ENCODE measurements at places on chromosomes 3 and 15.
A peak's percentile ranks its signal among the peaks of the same experiment; 100 is the strongest.

- no peak for DNase-seq
Observed at GRCh38 chr3:43856761-43857160, 166.0 kb downstream of the ABHD5 start.

GRCh38 chr3:176855901-176856486, 341.3 kb downstream of the TBL1XR1 start:
- DNase-seq: no peak

- DNase-seq: no peak
Observed at GRCh38 chr3:58719684-58720083, 53.1 kb upstream of the FAM3D start.

GRCh38 chr3:120182613-120183511, 88.6 kb upstream of the GSK3B start:
- no peak for DNase-seq

DNA sequence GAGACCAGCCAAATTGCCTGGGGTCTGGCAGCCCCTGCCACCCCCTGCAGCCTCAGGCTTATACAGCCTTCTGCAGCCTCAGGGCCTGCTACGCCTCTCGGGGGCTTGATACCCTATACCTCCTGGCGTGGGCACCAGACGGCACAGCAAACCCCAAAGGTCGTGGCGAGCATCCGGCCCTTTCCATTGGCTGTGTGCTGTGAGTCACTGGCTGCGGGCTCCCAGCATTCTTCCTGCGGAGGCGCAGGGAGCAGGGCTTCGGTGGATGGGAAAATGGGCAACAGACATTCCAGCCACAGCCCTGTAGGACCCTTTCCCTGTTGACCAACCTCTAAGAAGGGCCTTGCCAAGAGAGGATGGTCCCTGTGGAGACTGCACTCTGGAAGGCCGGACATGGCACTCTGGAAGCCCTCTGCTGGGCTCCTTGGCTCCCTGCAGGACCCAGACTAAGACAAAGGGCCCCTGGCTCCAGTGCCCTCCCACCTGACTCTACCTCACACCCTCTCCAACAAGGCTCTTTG, 59.6 kb downstream of the ITGA11 start:
- no peak for DNase-seq

DNA sequence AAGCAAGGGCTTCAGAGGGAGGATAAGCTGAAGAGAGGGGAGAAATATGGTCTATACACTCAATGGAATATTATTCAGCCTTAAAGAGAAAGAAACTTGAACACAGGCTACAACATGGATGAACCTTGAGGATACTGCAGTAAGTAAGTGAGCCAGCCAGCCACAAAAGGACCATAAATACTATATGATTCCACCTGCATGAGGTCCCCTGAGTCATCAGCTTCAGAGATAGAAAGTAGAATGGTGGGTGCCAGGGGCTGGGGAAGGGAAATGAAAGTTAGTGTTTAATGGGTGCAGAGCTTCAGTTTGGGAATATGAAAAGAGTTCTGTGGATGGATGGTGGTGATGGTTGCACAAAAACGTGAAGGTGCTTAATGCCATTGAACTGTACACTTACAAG, 68.4 kb upstream of the SEC13 start:
- DNase-seq: no peak

- no peak for DNase-seq
Observed at GRCh38 chr15:77688266-77688665, 55.6 kb upstream of the LINGO1 start.

DNA sequence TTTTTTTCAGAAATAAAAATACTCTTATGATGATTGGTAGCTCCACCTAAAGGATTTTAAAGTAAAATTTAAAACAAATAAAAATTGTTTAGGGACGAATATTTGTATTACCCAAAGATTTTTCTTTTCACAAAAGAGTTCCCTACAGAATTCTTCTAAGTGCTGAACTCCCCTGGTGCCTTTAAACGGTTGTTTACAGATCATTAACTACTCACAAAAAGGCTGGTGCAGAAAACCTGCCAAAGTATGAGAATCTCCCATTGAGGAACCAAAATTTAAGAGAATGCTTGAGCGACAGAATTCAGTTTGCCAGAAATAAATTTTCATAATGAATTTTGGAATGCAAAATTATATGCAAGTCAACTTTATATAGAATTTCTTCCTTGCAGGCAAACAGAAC, 497.8 kb upstream of the NR2F2 start:
- DNase-seq: no peak

GRCh38 chr3:132087356-132087755, 52.5 kb upstream of the CPNE4 start:
- no peak for DNase-seq

DNA sequence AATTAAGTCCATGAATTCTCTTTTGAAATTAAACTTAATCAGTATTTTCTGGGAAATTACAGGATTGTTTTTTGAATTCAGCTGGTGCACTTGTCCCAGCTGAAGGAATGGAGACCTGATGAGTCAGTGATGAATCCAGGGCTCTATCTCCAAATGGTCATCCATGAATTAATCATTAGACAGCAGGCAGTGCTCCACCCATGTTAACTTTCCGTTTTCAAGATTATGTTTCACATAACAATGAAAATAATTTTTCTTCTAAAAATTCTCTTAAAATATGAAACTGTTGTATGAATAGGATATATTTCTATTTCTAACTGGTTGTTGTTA, 13.9 kb upstream of the PAQR9 start:
- no peak for DNase-seq

- DNase-seq: no peak
Observed at GRCh38 chr3:33134026-33134625, 20.3 kb downstream of the CRTAP start.

- DNase-seq: no peak
Observed at GRCh38 chr3:60582288-60582687, 669.0 kb downstream of the FHIT start.

GRCh38 chr3:48238531-48239085, 2.3 kb upstream of the ZNF589 start:
- DNase-seq: no peak

DNA sequence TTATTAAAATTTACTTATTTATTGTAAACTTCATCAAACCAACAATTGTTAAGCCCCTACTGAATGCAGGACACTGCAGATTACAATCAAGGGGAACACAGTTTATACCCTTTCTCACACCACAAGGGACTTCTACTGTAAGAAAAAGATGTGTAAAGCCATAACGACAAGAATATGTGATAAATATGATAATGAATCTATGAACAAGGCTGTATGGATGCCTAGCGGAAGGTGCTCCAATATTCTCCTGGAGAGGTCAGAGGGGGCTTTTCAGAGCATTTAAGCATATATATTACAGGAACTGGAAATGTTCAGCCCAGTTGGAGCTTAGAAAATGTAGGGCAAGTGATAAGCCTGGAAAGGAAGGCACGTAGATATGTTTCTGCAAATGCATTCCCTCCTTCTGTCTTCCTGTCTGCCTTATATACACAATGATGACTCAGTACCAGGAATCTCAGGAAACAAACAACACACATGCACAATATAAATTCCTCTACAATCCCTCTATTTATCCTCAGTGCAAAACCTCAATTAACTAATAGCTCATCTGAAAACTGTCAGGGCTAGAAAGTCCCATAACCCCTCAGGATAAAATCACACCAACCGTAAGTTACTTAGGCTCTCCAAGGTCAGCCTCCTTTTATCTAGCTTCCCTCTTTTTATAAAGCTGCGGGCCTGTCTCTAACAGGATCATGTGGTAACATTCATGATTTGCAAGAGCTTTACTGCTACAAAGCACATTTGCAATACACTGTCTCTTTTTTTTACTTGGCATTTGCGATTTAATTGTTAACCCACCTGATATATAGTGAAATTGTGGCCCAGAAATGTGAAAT, 393.1 kb downstream of the LPP start:
- DNase-seq: no peak

GRCh38 chr15:91126080-91126479, 26.0 kb downstream of the SV2B start:
- no peak for DNase-seq

- DNase-seq: peak; percentile 77
Observed at GRCh38 chr15:30991255-30992235, at the start of gene MTMR10. TSS of gene MTMR10 (minus strand) at chr15:30991628. CDS start at chr15:30991506, 122 bp downstream.

- DNase-seq: no peak
Observed at GRCh38 chr15:88930579-88930978, 17.4 kb upstream of the MFGE8 start.

GRCh38 chr3:12486001-12486400, 1.7 kb downstream of the TSEN2 start:
- DNase-seq: no peak

- DNase-seq: no peak
Observed at GRCh38 chr3:71244826-71245488, 338.6 kb downstream of the FOXP1 start.

DNA sequence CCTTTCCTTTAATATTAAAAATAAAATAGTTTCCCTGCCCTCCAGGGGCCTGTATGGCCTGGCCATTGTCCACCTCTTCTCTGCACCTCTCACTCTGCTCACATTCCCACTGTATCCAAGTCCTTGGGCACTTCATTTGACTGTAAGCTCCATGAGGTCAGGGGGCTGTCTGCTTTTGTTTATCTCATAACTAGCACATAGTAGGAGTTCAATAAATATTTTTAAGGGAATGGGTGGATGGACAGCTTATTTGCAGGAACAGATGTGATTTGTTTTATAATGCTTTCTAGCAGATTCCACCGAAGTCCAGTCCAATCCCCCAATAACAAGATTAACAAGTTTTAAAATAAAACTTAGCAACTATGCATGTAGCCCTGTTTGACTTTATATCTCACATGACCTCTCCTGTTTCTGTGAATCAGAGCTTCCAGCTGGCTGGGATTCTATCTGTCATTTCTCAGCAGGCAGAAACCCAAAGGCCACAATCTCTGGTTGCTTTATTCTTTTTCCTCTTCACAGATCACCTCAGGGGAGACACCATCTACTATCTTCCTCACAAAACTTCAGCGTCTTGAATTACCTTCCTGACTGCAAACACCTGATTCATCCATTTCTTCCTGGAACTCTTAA, 123.0 kb upstream of the NR2F2 start:
- no peak for DNase-seq

GRCh38 chr15:28097656-28098359, 1.3 kb downstream of the OCA2 start:
- no peak for DNase-seq

DNA sequence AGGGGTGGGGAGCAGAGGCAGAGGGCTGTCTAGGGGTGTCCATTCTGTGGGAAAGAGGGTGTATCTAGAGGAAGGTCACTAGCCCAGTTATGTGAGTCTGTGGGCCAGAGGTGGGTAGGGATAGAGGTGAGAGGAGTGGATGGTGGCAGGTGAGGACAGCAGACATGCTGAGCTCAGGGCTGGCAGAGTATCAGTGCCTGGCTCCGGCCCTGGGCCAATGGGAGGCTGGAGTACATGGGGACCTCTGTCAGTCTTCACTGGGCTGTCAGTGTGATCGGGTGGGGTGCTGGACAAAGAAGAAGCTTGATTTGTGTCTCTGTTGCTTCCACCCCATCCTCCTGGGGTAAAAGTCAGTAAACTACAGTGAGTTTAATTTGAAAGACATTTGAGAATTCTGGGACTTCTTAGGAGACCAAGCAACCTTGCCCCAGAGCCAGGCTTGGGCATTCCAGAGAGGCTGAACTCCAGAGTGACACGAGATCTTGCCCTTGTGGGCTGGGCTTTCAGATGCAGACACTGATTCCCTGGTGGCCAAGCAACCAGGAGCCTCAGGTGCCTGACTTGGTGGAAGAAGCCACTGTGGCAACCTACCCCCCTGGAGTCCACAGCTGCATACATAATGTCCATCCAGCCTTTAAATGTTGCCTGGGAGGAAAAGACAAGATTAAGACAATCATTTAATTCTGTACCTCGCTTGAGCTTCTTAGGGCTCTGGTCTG, 60.7 kb downstream of the EXOG start:
- no peak for DNase-seq

- no peak for DNase-seq
Observed at GRCh38 chr3:106542101-106542769, 673.4 kb upstream of the CBLB start.

GRCh38 chr3:197010556-197011351, 18.9 kb downstream of the MELTF start:
- no peak for DNase-seq

GRCh38 chr3:195182470-195182795, 88.5 kb downstream of the XXYLT1 start:
- no peak for DNase-seq

DNA sequence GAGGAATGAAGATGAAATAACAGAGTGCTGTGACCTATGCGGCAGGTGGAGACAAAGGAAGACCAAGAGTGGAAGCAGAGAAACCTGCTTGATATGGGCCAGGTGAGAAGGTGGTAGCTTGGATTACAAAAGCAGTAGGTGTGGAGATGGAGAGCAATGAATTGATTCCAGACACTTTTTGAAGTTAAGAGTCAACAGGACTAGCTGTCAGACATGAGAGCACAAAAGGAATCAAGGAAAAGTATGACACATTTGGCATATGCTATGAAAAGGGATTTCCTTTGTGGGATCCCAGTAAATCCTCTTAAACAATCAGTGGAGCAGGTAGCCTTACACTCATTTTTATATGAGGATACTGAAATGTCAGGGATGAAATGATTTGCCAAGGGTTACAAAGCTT, 160.5 kb downstream of the GREM1 start:
- no peak for DNase-seq

GRCh38 chr3:13577181-13578121, 28.5 kb downstream of the FBLN2 start:
- no peak for DNase-seq

DNA sequence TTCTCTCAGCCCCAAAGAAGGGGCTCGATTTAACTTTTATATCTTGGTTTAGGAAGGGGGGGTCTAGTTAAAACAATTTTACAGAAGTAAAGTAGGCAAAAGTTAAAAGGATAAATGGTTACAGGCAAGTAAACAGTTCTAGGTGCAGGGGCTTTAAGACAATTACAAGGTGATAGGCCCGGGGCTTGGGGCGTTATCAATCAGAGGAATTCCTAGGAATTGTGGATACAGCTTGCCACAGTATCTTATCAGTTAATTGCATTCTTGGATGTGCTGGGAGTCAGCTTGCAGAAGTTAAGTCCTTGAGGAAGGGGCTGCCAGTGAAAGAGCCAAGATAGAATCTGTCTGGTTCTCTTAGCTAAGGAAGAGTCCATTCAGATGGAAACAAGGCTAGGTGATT, 52.7 kb downstream of the NSMCE3 start:
- no peak for DNase-seq

- DNase-seq: no peak
Observed at GRCh38 chr15:28096670-28097431, 2.3 kb downstream of the OCA2 start.

DNA sequence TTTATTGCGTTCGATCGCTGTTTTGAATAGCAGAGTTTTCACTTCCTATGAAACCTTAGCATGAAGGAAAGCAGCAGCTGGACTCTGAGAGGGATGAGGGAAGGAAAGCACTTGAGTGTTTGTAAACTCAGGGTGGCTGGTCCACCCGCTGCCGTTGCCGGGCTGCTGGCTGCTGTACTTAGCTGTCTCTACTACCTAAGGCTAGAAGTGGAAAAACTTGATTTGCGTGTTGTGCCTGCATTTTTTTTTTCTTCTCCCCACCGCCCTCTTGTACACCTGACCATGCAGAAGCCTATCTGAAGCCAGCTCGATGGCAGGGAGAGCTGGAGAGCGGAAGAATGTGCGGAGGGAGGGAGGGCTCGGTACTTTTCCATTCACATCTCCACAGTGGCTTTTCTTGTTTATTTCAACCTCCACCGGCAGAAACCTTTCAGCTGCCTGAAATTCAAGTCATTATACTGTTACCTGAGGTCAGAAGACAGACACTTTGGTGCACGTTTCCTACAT, 4.8 kb upstream of the BCL6 start:
- DNase-seq: no peak

- no peak for DNase-seq
Observed at GRCh38 chr3:185631508-185632206, 45.6 kb downstream of the SENP2 start.

GRCh38 chr15:59002418-59002859, 15.0 kb downstream of the RNF111 start:
- no peak for DNase-seq

- DNase-seq: no peak
Observed at GRCh38 chr3:111963424-111963823, 15.4 kb upstream of the ABHD10 start.
